ENCODE measurements at places on chromosomes 1 and 21.

GRCh38 chr1:39779137-39779536 lies 8.0 kb upstream of the OXCT2 start:
- no peak for DNase-seq

GRCh38 chr1:10969971-10970332 lies 42.5 kb upstream of the TARDBP start:
- DNase-seq = no peak

GRCh38 chr21:31158789-31159581 lies 120.7 kb upstream of the KRTAP19-8 start:
- no peak for DNase-seq

DNA sequence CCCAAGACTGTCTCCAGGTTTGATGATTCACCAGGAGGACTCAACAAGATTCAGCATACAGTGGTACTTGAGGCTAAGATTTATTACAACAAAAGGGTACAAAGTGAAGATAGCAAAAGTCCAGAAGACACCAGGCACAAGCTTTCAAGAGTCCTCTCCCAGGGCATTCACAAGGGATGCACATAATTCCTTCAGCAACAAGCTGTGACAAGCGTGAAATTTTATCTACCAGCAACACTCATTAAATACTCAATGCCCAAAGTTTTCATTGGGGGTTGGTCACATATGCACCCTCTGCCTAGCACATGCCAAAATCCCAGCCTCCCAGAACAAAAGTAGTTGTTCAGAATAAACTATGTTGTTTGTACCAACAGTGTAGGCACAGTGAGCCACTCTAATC lies 62.3 kb downstream of the PRKACB start:
- DNase-seq = no peak

DNA sequence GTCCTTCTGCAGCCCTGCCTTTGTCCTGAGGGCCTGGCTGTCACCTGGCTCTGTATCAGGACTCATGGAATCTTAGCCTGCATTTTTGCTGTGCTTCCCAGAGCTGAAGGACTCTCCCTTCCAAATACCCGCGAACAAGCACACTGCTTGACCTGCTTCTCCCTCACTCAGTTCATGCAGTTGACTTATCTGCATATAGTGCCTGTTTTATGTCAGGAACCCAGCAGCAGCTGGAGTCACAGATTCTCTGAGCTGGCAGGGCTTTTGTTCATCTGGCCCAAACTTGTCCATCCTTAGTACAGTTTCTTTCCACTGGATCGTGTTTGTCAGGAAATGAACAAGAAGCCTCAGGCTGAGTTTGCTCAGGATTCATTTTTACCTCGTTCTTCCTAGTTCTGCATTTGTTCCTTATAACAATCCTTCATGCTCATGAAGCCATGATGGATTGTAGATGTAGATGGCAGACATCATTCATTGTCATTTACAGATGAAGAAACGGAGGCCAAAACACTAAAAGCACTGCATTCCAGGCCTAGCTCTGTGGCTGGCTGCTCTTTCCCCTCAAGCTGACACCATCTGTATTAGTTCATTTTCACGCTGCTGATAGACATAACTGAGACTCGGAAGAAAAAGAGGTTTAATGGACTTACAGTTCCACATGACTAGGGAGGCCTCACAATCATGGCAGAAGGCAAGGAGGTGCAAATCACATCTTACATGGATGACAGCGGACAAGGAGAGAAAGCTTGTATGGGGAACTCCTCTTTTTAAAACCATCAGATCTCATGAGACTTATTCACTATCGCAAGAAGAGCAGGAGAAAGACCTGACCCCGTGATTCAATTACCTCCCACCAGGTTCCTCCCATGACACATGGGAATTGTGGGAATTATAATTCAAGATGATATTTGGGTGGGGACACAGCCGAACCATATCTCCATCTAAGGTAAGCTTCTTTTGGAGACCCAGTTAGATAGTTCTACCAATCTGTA lies 150.9 kb downstream of the HIVEP3 start:
- no peak for DNase-seq

GRCh38 chr1:248622570-248623001 lies 12.3 kb downstream of the OR2T11 start:
- DNase-seq = peak; percentile 57

DNA sequence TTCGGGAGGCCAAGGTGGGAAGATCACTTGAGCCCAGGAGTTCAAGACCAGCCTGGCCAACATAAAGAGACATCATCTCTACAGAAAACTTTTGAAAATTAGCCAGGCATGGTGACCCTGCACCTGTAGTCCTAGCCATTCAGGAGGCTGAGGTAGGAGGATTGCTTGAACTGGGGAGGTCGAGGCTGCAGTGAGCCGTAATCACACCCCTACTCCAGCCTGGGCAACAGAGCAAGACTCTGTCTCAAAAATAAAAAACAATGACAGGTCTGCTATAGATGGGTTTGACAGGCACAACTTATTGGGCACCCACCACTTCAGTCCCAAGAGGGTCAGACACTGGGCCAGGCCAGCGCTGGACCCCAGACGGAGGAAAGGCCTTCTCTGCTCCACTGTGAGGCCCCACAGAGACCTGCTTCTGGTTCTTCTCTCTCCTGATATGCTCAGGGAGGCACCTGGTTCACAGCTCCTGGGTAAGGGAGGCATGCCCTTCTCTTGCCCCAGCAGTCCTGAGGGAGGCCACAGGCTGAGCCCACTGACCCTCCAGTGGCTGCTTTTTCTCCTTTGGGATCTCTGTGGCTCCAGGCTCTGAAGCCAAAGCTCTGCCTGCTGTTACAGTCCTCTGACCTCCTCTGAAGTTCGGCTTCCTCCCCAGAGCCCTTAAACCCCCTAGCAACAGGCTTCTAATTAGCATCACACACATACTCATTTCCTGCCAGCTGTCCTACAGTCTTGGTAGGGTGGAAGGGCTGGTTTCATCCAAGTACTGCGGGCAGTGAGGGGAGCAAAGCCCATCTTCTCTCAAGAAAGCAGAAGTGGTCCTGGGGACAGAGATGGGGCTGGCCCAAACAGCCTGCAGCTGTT lies 14.4 kb downstream of the S100A16 start:
- DNase-seq = peak; percentile 83

DNA sequence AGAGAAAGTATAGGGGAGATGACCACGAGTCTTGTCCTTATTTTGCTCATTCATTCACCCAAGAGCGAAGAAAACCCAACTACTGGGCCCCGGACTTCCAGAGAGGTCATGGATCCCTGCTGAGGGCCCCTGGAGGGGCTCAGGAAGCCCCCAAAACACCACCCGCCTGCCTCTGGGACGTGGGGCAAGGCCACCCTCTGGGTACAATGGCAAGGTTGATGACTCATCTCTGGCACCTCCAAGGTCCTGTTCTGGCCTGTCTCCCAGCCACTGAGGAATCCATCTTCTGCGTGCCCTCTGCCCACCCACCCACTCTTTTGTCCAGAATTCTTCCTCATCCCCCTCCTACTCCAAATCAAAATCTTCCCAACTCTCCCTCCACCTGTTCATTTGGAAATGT lies 21.3 kb upstream of the PRDM15 start:
- no peak for DNase-seq

DNA sequence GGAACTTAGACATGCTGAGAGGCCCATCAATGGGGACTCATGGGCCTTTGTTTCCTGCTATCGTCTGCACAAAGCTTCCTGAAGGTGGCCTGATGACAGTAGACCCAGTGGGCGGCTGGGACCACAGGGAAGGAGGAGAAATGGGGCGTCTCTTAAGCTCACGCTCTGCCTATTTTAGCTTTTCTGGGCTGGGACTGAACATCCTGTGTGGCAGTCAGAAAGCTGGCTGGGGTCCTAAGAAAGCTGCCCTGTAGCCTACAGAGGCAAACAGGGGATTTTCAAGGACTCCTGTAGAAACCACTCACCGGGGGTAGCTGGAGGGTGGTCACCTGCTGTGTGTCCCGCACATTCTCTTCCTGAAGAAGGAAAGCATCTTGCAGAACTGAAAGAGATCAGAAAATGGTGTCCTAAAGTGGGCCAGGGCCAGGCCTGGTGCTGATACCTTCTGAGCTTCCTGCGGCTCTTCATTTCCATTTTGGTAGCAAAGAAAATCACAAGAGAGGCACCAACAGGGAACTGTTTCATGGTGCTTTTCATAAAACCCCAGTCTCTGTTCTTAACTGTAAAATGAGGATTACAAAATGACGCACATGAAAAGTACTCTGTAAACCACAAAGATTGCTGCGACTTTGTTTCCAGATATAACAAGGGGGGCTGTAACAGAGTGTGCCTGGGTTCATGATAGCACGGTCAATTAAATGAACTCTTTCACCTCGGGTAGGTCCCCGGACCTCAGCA lies 8.6 kb downstream of the ZNF496 start:
- DNase-seq = no peak

- DNase-seq = no peak
These were observed 32.7 kb downstream of the FHAD1 start for GRCh38 chr1:15279576-15280230.

- DNase-seq = peak; percentile 27
These were observed 171.6 kb downstream of the S1PR1 start for GRCh38 chr1:101408212-101409042.

- DNase-seq = no peak
These were observed 494.3 kb downstream of the BRINP3 start for GRCh38 chr1:189983166-189983890.

DNA sequence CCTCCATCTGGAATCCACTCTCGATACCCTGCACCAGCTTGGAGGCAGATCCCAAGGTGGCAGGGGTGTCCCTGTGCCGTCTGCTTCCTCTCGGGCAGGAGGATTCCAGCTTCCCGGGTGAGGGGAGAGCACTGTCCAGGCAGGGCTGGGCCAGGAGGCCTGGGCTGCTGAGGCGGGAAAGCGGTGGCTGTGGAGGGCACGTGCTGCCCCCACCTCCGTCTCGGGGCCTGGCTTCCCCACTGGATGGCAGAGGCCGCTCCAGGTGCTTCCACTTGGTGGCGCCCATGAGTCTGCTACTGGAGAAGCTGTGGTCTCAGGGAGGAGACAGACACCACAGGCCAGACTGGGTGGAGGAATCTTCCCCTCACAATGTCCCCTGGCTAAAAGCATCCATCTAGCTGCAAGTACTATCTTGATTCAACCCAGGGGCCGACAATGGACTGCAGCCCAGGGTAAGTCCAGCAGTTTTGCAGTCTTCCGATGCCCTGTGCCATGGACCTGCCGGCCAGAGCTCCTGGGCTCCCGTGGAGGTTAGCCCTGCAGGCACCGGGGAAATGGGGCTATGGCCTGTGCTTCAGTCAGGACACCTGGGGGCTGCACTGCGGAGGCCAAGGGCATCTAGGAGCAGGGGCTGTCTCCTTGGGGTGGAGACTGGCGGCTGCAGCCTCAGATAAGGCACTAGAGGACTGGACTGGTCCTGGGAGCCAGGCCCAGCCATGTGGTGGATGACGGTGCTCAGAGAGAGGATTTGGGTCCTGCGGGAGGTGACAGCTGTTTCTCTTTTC lies 41.3 kb upstream of the EIF4G3 start:
- DNase-seq = peak; percentile 26

DNA sequence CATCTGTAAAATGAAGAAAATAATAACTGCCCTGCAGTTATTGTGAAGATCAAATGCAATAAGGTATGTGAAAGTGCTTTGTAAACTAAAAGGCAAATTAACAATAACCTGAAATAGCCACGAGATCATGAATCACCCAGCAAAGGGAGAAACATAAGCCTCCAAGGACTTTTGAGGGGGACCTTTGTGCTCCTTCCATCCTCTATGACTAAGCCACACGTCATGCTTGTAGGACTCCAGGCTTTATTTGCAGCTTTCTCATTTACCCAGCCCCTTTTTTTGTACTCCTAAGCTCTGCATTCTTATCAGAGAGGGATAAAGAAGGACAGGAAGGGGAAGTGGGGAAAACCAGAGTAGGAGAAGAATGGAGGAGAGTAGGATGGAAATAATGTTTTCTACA lies 115.1 kb downstream of the PROX1 start:
- no peak for DNase-seq

DNA sequence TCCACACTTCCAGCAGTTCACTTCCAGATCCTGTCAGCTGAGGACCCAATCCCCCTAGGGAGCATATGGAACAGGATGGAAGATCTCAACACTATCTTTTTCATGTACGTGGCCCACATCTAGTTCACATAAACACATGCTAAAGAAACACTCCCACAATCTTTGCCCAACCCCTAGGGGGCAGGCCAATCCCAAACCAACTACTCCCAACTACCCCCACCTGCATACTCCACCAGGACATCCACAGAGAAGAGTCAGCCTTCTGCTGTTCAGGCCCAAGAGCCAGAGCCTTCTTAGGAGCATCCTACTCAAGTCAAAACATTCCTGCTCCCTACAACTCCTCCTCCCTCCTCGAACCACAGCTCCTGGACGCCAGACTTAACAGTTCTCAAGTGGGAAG lies 5.6 kb upstream of the SLC5A9 start:
- no peak for DNase-seq

- DNase-seq = no peak
These were observed 80.9 kb downstream of the ABCA4 start for GRCh38 chr1:94039871-94040569.

- DNase-seq = no peak
These were observed 74.2 kb upstream of the NEK7 start for GRCh38 chr1:198082576-198082975.

DNA sequence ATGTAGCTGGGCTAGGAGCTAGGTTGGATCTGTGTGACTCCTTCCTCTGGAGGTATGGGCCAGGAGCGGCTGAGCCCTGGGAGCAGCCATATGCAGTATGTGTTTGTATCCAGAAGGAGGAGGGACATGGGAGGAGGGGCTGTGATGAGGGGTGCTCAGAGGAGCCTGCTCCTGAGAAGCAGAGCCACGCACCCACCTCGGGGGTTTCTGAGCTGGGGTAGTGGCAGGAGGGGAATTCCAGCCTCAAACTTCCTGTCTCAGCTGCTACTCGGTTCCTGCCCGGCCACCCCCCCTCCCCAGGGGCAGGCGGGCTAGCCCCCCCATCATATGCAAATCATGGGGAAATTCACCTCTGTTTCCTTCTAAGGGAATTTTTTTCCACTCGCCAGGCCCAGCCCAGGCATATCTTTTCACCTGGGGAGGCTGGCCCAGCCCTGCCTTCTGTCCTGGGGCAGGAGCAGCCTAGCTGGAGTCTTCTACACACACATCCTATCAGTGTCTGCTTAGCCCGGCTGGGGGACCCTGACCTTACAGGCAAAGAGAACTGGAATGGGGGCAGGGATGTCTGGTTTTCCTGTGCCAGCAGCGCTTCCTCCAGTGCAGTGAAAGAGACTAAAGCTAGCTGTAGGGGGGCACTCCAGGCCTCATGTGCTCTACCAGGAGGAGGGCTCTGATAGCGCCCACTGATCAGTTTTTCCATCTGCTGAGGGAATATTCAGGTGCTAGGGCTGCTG lies 3.0 kb downstream of the ZC3H12A start:
- peak; percentile 86 for DNase-seq

DNA sequence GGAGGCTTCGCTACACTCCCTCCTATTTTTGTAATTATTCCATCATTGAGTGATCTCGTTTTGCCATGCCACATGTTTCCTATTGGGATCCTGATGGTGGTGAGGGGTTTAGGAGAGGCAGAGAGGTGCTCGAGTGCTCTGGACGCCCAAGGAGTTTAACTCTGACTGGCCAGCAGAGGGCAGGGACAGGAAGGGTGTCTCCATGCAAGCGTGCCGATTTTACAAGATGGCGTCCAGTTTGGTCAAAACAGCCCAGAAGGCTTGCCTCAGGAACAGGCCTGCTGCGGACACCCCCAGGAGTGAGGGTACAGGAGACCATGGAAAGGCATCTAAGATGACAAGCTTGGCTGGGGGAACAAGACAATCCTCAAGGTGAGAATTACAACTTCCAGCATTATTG lies 33.8 kb upstream of the KCNE2 start:
- no peak for DNase-seq

All from GM06990 (cell line).